ENCODE measurements at places on chromosomes 7 and 10.
A peak's percentile ranks its signal among the peaks of the same experiment; 100 is the strongest.

DNA sequence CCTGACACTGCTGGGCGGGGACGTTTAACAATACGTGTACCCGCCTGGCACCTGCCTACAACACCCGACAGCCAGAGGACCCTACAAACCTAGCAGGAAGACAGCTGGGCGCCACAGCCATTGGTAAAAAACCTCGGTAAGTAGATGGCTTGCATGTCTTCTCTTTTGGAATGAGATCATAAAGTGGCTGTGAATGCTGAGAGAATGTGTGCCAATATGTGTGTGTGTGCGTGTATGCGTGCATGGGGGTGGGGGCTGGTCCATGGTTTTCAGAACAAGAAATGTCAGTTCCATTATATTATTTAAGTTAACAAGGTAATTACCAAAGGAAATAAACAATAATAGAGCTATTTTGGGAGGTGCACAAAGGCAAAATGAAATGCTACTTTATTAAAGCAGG is 39.2 kb downstream of the PAPOLB start:
- no peak for DNase-seq

DNA sequence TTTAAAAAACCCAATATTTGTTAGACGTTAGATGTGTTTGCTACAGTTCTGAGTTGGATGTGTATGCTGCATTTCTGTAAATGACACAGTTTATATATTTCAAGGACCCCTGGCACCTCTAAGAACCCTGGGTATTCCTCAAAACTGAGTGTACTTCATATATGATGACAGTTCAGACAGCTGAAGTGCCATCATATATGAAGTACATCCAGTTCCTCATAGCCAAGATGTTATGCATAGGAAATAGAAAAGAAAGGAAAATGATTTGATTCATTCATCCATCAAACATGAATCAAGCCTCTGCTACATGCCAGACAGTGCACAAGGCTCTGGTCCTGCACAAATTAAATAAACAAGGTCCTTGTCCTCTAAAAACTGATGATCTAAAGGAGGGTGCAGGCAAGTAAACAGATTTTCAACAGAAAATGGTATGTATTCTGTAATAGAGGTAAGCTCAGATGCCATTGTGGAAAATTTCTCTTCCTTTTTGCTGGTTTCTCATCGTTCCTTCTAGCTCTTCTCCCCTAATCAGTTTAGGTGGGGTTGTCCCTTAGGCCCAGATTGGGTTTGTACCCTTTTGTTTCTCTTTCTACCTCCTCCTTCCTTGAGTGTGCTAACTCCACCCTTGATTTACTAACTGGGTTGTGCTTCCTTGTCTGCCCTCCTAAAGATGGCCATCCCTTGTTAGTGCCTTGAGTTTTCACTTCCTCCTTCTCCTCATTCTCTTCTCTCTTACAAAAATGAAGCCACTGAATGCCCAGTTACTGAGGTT is 25.3 kb upstream of the SMIM30 start:
- no peak for DNase-seq

- DNase-seq = no peak
These were observed 286.5 kb downstream of the DOCK4 start for GRCh38 chr7:111919631-111920179.

DNA sequence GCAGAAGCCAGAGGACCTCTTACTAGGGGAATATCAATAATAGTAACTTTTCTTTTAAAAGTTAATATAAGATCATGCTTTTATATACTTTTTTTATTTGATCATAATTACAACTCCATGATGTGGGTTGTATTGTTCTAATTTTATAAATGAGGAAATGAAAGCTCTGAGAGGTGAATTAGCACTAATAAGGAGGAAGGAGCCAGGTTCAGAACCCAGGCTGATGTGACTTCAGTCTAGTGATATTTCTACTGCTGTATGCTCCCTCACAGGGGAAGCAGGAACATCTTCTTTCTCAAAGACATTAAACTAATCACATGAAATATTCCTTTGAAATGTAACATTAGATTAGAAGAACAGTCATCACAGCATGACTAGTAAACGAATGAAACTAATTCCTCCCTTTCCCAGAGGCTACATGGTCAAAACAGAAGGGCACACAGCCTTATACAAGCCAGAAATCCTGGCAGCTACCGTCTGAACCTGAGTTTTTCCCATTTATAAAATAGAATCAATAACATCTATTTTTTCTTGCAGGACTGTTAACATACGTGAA is 81.4 kb upstream of the GJD4 start:
- no peak for DNase-seq

- DNase-seq = no peak
These were observed 628 bp downstream of the PARP12 start for GRCh38 chr7:140062118-140062527.

DNA sequence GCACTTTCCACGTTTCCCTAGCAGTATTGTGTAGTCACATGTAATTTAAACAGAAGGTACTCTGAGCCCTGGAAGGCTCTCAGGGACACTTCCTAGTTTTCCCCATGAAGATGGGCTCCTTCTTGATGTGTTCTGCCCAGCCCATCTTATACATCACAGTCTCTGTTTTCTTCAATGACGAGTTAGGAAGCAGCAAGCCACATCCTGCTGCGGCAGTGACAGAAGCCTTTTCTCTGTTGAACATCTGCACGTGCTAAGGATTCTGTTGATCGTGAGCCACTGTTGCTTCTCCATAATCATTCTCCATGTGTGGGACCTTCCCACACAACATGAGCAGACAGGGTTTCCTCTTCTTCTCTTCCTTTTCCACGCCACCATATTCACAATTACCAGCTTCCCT is 298.0 kb upstream of the IMMP2L start:
- DNase-seq = no peak

- DNase-seq = no peak
These were observed 13.3 kb downstream of the BEND7 start for GRCh38 chr10:13515467-13515866.

DNA sequence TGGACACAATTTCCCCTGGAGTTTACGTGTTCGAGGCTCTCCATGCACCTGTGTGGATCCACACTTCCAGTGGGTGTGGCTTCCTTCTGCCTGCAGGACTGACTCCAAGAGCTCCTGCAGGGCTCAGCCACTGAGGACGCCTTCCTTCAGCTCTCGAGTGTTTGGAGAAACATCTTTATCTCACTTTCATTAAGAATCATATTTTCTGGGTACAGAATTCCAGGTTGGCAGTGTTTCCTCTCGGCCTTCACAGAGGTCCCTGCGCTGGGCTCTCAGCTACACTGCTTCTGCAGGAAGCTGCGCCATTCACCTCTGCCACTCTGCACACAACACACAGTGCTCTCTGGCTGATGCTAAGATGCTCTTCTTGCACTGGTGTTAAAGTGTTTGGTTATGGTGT is 69.9 kb upstream of the NKX6-2 start:
- DNase-seq = no peak

- DNase-seq = no peak
These were observed 31.1 kb upstream of the MSMB start for GRCh38 chr10:46077141-46077554.

DNA sequence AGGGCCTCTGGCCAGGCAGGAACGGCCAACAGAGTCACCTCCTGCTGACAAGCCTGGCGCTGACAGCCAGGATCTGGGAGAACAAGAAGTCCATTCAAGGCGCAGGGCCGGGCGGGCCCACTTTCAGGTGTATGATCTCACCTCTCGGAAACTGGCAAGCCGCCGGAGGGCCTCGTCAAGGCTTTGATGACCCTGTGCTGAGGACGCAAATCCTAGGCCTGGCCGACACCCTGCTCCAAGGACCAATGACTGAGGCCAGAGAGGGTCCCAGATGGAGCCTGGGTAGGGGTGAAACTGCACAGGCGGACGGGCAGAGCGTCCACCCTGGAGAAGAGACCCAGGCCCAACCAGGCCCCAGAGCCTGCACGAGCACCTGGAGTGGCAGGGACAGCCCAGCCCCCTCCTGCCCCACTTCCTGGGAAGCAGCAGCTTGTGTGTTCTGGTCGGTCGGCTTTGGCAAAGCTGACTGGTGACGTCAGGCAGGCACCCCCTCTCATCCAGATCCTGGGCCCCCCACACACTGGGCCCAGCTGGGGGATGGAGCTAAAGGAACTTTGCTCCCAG is 30.6 kb downstream of the MYL10 start:
- DNase-seq = peak; percentile 68

DNA sequence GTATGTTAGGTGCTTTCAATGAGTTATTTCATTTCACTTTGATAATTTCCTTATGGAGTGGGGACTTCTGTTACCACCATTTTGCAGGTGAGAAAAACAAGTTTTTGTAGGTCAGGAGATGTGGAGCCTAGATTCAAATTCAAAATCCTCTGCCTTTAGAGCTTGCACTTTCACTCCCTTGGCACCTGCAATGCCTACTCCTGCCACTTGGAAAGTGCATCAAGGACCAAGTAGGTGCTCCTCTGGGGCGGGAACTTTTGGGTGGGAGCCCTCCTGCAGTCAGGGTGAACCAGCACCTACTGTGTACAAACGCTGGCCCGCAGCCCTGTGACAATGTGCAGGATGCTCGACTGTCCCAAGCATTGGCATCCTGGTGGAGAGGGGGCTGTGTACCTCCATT is 199.0 kb downstream of the EMX2 start:
- no peak for DNase-seq

DNA sequence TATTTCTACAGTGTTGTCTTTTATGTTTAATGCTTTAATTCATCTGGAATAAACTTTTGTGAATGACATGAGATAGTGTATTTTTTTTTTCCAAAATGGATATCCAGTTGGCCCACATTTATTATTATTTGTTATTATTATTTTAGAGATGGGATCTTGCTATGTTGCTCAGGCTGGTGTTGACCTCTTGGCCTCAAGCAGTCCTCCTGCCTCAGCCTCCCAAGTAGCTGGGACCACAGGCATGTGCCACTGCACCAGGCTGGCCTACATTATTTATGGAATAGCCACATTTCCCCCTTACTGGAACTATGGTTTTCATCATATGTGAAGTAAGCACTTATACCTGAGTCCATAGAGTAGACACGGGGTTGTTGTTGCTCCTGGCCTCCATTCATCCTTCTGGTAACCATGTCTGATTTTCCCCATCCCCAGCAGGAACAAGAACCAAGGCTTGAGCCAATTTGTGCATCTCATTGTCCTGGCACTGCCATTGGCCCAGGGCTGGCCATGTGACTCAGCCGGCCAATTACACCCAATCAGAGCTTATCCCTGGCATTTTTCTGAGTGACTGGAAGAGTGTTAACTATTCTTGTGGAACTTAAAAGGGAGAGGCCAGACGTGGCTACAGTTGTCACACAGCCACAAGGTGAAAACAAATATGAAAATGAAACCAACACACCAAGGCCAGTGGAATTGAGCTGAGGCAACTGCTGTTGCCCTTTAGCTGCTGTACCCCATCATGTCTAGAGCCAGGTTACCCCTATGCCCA is 23.1 kb downstream of the PRF1 start:
- no peak for DNase-seq

DNA sequence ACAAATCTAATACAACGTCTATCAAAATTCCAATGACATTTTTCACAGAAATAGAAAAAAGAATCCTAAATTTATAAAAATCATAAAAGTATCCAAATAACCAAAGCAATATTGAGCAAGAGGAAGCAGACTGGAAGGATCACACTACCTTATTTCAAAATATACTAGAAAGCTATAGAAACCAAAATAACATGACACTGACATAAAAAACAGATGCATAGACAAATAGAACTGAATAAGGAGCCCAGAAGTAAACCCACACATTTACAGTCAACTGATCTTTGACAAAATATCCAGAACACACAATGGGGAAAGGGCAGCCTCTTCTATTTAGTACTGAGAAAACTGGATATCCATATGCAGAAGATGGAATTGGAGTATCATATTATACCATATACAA is 217.5 kb downstream of the MACC1 start:
- no peak for DNase-seq

DNA sequence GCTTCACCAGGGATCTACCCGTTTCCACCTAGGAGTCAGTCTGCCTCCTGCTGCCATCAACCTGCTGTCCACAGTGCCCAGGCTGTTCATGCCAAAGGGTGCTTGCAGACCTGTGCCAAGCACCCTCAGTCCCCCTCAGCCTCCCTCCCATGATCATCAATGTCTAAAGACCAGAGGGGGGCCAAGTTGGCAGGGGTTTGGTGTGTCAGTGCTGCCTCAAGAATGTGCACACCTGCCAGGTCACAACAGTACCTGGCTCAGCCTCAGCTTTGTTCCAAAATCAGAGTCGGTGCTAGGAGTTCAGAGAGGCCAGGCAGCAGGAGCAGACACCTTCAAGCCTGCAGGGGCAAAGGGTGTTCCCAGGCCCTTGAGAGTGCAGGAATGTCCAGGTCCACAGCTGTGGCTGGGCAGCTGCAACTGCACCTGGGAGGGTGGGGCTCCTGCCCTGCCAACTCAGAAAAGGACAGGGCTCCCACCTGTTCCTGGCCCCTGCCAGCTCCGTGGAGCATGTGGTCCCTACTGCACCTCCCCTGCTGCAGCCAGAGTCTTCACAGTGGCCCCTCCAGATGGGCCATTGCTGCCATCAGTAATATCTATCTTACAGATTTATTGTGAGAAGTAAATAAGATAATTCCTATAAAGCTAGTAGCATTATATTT is 219.5 kb downstream of the POLR1F start:
- no peak for DNase-seq

Data from umbilical cord (tissue), 2 donors.